ENCODE measurements at places on chromosomes 12 and 14. TPM values are rescaled to one million over a fixed set of nuclear protein-coding genes. Genes with fewer than 3 reads are reported as not detected.

The TCL1B gene
- total RNA-seq = not detected

The BTG1 gene
- total RNA-seq = 24.2 TPM

The BHLHE41 gene
- 1.6 TPM for total RNA-seq

The SOCS2 gene
- total RNA-seq = 30.7 TPM

The LUM gene
- total RNA-seq = 0.83 TPM
